ENCODE measurements at places on chromosomes 7 and 10.
A peak's percentile ranks its signal among the peaks of the same experiment; 100 is the strongest.

- DNase-seq: no peak
These were observed 31.1 kb upstream of the RHEB start for GRCh38 chr7:151550656-151551286.

- no peak for DNase-seq
These were observed 71.9 kb upstream of the DUSP5 start for GRCh38 chr10:110425684-110426293.

DNA sequence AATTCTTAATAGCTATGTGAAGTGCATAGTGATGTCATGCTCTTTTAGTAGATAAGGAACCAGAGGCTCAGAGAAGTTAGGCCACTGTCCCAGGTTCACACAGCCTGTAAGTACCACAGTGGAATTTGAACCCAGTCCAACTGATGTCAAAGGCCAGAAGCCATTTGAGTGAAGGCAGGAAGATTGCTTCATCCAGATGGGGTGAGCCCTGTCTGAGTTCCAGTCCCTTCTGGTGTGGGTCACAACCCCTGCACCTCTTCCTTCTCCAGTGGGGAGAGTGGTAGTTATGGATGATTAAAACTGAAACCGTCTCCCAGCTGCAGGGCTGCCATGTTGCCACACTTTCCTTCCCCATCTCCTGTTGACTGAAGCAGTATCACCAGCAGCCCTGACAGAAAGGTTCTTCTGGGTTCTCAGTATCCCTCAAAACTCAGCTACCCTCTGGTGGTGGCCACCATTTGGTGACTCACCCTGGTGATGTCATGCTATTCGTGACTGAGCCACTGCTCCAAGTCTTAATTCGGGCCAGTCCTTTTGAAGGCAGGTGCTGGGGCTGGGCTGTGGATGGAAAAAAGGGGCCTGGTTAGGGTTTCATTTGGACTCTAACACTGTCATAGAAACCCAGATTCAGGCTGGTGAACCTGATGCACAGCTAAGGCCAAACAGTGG is 1.5 kb upstream of the C10orf95 start:
- no peak for DNase-seq

GRCh38 chr10:132881186-132881920 is 61.0 kb downstream of the CFAP46 start:
- DNase-seq: no peak

DNA sequence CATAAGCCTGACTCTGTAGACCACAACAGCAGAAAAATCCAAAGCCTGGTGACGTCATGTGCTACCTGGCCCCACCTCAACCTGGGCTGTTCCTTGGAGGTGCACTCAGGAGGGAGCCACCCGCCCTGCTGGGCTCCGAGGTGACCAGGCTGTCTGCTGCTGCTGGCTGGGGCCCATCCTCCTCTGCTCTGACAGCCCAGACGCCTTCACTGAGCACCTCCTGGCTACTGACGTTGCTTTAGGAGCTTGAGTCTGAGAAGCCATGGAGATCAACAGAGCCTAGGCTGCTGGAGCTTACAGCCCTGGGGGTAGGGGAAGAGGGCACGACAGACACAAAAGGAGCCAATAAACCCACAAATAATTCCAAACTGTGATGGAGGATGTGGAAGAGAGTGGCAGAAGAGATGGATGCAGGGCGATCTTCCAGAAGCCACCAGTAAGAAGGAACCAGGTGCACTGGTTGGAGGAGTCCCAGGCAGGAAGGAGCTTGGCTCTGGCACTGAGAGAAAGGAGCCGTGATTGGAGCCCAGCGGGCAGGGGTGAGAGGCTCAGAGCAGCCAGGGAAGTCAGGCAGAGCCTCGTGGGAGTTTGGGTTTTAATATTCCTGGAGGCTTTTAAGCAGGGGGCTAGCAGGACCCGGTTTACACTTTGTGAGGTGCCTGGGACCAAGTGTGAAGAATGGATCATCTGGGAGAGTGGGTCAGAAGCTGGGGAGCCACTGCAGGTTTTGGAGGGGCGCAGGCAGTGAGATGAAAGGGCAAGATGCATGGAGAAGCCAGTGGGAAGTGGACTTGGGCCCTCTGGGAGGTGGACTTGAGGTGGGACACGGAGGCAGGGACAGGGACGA is 1.7 kb upstream of the PTPRE start:
- DNase-seq: no peak

DNA sequence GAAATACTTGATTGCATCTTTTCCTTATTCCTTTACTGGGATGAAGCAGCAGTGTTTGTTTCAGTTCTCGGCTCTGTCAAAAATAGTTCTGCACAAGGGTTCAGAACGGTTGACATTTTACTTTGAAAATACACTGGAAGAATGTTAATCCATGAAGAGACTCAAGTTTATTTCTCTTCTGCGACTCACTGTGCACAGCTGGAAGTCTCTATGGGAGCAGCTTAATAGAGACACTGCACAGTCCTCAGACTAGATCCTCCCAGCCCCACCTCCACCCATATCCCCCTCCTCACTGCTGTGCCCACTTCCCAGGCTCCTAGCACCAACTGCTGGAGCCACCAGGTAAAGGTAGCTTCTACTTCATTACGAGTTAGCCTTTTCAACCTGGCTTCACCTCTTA is 517.8 kb downstream of the GRID1 start:
- DNase-seq: no peak

DNA sequence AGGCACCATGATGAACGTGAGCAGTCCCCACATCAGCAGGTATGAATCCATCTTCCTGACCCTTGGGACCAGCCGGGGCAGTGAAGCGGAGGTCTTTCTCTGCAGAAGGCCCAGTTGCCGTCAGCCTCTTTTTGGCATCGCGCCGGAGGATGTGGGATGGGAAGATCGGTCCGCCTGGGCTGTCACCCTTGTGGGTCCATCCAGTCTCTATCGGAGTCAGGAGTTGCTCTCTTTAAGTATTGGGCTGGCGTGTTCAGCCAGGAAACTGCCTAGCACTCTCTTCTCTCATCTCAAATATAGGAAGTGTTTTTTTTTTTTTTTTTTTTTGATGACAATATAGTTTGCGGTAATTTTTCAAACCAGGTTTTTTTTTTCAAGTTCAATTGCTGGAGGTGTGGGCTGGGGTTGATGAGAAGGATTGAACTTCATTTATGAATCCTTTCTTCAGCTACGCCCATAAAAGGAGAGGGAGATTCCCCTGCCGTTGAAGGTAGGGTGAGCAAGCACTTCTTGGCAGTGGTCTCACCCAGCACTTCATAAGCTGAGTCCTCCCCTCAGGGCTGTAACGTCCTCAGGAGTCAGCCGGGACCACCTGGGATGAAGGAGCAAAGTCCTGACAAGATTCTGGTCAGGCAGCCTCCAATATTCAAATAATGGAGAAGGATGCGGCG is at the start of gene IL2RA:
Gene IL2RA, minus strand, starts transcription at position 267 of the 671 bp plus-strand sequence. Its CDS starts 216 bp downstream, at position 51.
- DNase-seq: peak; percentile 37

DNA sequence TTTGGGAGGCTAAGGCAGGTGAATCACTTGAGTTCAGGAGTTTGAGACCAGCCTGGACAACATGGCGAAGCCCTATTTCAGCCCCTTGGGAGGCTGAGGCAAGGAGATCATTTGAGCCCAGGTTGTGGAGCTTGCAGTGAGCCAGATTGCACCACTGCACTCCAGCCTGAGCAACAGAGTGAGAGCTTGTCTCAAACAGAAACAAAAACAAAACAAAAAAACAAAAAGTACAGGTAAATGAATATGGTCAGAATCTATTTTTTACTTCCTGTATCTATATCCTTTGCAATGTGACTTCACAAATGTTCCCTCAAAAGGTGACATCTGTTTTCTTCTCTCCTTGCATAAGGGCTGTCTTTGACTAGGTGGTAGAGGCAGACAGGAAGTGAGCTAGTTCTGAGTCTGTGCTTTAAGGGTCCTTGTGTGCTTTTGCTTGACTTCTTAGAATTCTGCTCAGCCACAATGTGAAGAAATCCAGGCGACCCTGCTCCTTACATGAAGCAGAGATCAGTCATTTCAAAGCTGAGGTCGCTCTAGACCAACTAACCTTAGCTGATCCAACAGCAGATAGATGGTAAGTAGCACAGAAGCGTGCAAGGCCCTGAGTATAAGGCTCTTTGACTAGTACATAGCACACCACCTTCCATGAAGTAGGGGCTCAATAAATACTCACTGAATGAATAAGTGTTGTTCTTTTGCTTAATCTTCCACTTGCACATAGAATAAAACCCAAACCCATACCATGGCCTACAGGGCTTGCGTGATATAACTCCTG is 423.2 kb upstream of the PCDH15 start:
- DNase-seq: no peak

DNA sequence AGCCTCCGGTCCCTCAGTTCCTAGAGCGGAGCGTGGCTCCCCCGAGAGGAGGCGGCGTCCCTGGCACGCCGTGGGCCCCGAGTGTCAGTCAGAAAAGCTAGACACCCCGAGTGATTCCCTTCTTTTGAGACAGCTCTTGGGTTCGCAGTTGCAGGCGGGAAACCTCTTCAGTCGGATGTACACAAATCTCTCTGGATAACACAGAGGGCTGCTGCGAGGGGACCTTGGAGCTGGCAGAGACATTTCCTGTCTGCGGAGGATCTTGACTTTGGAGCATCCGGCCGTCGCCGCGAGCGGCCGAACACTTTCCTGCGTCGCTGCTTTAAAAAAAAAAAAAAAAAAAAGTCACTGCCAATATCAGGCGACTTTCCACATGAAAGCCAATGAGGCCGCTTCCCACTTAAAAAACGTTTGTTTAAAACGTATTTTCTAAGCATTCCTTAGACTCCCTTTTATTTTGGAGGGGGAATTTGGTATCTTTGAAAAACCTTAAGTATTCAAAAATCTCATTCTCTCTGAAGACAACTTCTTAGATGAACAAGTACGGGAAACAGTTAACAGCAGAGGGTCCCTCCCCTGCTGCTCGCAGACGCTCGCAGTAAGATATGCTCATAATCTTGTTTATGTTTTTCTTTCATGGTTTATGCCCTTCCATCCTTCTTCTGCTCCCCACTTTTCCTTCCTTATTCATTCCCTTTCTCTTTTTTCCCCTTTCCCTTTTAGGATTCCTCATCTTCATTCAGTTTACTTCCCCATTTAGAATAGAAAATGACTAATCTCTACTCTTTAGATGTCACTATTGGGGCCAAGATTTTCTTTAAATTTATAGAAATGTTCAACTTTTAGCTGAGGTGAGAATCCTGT is 10.0 kb downstream of the HHEX start:
- no peak for DNase-seq

DNA sequence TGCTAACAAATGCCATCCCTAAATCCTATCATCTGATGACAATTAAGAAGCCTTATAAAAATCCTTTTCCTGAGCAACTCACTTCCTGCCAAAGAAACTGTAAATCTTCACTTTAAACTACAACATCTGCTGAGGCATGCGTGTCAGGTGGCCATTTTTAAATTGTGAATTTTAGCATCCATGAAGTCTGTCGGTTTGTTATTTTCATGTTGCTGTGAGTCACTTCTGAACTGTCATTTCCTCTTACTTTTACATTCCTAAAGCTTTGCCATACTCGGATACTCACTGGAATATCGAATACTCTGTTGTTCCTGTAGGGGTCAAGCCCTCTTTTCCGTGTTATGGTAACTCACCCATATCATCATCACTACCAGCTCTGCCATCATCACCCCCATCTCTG is 34.3 kb upstream of the TMEM26 start:
- no peak for DNase-seq

GRCh38 chr10:55091691-55092328 is 290.8 kb upstream of the PCDH15 start:
- no peak for DNase-seq

- DNase-seq: no peak
These were observed 5.9 kb downstream of the SCART1 start for GRCh38 chr10:133459454-133460207.

- DNase-seq: no peak
These were observed 24.7 kb upstream of the TSPAN13 start for GRCh38 chr7:16728811-16729210.

GRCh38 chr7:137591421-137591837 is 247.9 kb upstream of the PTN start:
- no peak for DNase-seq

- DNase-seq: no peak
These were observed 125.3 kb upstream of the CCDC6 start for GRCh38 chr10:60031664-60032063.

GRCh38 chr10:93437946-93438612 is 44.1 kb downstream of the MYOF start:
- no peak for DNase-seq

DNA sequence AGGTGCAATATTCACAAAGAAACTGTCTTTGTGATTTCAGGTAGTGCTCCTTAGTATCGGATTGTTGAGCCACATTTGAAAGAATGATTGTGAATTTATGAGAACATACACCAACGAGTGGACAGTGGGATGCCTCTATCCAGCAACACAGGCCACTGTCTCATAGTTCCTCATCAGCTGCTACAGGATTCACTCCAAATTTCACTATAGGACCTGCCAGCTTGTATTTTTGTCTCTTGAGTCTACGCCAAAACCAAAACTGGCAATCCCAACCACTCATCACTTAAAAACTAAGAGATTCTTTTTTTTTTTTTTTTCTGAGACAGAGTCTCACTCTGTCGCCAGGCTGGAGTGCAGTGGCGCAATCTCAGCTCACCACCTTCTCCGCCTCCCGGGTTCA is 964.5 kb downstream of the CNTNAP2 start:
- no peak for DNase-seq

GRCh38 chr7:48710995-48711394 is 213.4 kb upstream of the CDC14C start:
- no peak for DNase-seq

DNA sequence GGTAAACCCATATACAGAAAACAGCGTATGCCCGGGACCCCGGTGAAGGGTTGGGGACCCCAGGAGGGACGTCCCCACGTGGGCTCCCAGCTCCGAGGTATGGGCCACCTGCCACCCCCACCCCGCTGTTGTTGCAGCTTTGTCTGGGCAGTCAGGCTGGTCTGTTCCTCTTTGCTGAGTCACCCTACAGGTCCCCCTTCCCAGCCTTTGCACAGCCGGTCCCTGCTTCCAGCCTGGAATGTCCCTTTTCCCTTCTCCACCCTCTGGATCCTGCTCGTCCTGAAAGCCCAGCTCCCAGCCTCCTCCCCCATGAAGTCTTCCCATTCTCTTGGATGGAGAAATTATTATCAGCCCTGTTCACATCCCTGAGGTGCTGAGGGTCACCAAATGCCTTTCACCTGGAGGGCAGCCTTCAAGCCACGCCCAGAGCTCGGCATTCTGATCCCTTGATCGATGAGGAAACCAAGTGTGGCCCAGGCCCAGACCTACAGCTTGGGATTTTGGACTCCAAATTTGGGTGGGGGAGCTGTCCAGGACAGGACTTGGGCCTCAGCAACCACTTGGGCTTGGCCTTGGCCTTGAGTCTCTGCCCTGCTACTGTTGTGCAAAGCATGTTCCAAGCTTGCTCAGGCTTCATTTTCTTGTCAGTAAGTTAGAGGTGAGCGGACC is 2.6 kb downstream of the CLDN4 start:
- no peak for DNase-seq

Measured in stimulated activated CD8-positive, alpha-beta memory T cell treated with anti-CD3 and anti-CD28 coated beads, Interleukin-7, amount 100 ng/mL, for 1 hour (primary cell).